CD4-positive, alpha-beta memory T cell (primary cell): ENCODE measurements at places on chromosomes 3 and 15. TPM values are rescaled to one million over a fixed set of nuclear protein-coding genes. Genes with fewer than 3 reads are reported as not detected.

ZNF80 gene
- 1.1 TPM for total RNA-seq

KAT2B gene
- 85.9 TPM for total RNA-seq

TMEM40 gene
- total RNA-seq, result not detected

SUCNR1 gene
- 0.15 TPM for total RNA-seq

VILL gene
- 43.4 TPM for total RNA-seq

MEX3B gene
- 1.6 TPM for total RNA-seq

CCR1 gene
- total RNA-seq, result 2.0 TPM

CIDEC gene
- total RNA-seq, result not detected

GRCh38 chr15:86001200-86001599 is 78.5 kb upstream of the AGBL1 start:
- no peaks in the 10 kb centered on the region for H3K4me1 ChIP-seq
- H3K27ac ChIP-seq, result no peak overlapping the region
- DNase-seq, result no peak
- H3K36me3 ChIP-seq, result no peaks in the 10 kb centered on the region
- no peak overlapping the region for H3K4me3 ChIP-seq

DNA sequence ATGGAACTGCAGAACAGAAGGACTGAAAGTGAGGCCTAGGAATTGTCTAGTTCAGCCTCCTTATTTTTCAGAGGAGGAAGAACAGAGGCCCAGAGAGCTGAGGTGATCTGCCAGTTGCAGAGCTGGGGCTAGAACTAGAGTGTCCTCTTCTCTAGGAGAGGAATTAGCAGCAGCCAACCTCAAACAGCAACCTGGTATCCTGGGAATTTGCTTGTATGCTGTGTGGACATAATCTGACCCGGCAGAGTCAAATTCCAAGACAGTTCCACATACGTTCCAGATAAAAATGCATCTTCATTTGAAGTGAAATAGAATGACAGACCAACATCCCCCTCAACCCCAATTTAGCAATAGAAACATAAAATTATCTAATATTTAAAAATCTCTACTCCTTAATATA is 13.5 kb upstream of the TSC22D2 start:
- no peaks in the 10 kb centered on the region for H3K27me3 ChIP-seq
- no peaks in the 10 kb centered on the region for H3K36me3 ChIP-seq
- H3K27ac ChIP-seq, result no peak overlapping the region
- H3K4me1 ChIP-seq, result no peaks in the 10 kb centered on the region

- no peak for DNase-seq
- H3K27me3 ChIP-seq, result no peaks in the 10 kb centered on the region
- H3K4me3 ChIP-seq, result no peak overlapping the region
- H3K36me3 ChIP-seq, result no peaks in the 10 kb centered on the region
- H3K4me1 ChIP-seq, result no peaks in the 10 kb centered on the region
- H3K27ac ChIP-seq, result no peak overlapping the region
These were observed 189.3 kb downstream of the SV2B start for GRCh38 chr15:91289324-91289723.

DNA sequence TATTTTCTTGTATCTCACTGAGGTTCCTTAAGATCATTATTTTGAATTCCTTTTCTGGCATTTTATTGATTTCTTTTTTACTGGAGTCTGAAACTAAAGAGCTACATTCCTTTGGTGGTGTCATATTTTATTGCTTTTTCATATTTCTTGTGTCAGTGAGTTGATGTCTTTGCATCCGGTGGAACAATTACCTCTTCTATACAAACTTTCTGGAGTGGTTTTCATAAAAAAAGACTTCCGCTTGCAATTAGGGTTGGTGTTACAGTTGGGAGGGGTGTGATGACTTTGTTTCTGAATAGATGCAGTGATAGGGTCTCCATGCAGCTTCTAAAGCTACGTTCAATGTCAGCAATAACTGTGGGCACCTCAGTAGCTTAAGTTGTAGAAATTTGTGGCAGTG is 181.7 kb downstream of the LPP start:
- H3K27me3 ChIP-seq, result no peaks in the 10 kb centered on the region
- H3K36me3 ChIP-seq, result no peaks in the 10 kb centered on the region
- DNase-seq, result no peak
- H3K27ac ChIP-seq, result no peak overlapping the region
- peaks cover 18% of the 10 kb centered on the region for H3K4me1 ChIP-seq

DNA sequence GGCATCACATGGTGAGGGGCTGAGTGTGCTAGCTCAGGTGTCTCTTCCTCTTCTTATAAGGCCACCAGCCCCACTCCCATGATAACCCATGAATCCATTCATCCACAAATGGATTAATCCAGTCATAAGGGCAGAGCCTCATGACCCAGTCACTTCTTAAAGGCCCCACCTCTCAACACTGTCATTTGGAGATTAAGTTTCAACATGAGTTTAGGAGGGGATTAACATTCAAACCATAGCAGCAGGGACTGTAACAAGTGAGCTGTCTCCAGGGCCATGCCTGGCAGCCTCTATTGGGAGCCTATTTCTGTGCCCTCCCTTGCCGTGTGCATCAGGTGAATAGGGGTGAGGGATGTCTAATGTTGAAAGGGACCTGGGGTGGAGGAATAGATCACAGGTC is 77.5 kb downstream of the CHRD start:
- no peak overlapping the region for H3K27ac ChIP-seq
- no peaks in the 10 kb centered on the region for H3K27me3 ChIP-seq
- DNase-seq, result no peak
- H3K4me3 ChIP-seq, result no peak overlapping the region
- no peaks in the 10 kb centered on the region for H3K36me3 ChIP-seq

GRCh38 chr3:62662677-62663076 is 212.5 kb downstream of the CADPS start:
- no peaks in the 10 kb centered on the region for H3K4me1 ChIP-seq
- no peak overlapping the region for H3K27ac ChIP-seq
- DNase-seq, result no peak
- H3K4me3 ChIP-seq, result no peak overlapping the region

GRCh38 chr3:178517665-178518334 is 18.4 kb upstream of the KCNMB2 start:
- H3K27me3 ChIP-seq, result no peaks in the 10 kb centered on the region
- H3K36me3 ChIP-seq, result no peaks in the 10 kb centered on the region
- no peak for DNase-seq
- H3K27ac ChIP-seq, result no peak overlapping the region

- no peak overlapping the region for H3K4me3 ChIP-seq
- DNase-seq, result no peak
- no peaks in the 10 kb centered on the region for H3K27me3 ChIP-seq
- no peaks in the 10 kb centered on the region for H3K36me3 ChIP-seq
These were observed 301.7 kb upstream of the UMPS start for GRCh38 chr3:124428372-124429128.

DNA sequence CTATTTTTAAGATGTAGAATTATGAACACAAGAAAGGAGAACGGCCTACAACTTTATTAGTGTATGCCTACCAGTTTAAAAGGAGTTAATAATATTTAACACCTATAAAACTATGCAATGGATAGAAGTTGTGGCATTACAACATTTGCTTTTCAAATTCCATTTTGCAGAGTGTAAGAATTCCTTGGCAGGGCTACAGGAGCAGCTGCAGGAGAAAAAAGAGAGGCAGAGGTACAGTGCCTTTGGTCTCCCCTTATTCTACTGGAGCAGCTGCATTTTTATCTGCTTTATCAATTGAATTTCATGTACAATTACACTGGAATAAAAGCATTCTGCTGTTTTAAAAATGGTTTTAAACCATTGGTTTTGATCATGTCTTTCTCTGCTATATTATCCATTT is 145.7 kb upstream of the KCNH8 start:
- no peak overlapping the region for H3K27ac ChIP-seq
- no peaks in the 10 kb centered on the region for H3K4me1 ChIP-seq
- no peak overlapping the region for H3K4me3 ChIP-seq
- H3K36me3 ChIP-seq, result no peaks in the 10 kb centered on the region
- no peak for DNase-seq
- no peaks in the 10 kb centered on the region for H3K27me3 ChIP-seq

GRCh38 chr3:48436477-48436787 is 3.5 kb downstream of the CCDC51 start:
- no peak for DNase-seq
- H3K4me3 ChIP-seq, result no peak overlapping the region
- H3K4me1 ChIP-seq, result peaks cover 28% of the 10 kb centered on the region
- no peaks in the 10 kb centered on the region for H3K27me3 ChIP-seq

DNA sequence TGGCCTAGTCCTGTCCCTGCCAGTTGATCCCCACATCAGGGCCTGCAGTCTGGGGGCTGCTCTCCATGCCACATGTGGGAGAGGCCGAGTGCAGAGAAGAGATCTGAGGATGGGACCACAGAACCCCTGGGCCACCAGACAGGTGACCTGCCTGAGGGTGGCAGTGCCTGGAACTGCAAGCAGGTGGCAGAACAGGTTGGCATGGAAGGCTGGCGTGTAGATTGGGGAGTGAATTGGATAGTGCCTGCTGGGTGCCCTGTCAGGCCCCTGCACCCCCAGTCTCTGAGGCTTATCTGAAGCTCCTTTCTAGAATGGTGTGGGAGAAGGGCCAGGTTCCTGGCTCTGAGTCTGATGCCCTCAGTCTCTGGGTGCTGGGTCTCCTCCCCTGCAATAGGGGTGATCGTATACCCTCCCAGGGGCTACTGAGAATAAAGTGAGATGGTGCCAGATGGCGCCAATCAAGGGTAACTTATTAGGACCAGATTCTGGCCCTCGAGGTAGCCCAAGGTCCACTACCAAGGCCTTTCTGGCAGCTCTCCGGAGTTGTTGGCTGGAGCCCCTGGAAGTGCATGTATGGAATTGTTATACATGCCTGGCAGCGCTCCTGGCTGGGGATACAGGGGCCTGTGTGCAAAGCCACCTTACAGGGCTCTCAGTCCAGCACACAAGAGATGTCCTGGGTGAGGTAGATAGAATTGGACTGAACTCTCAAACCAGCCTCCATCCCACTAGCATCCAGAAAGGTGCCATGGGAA is 15.7 kb downstream of the C3orf18 start:
- DNase-seq, result no peak
- no peaks in the 10 kb centered on the region for H3K27me3 ChIP-seq
- no peak overlapping the region for H3K4me3 ChIP-seq

GRCh38 chr15:69012761-69013364 is 1.6 kb upstream of the NOX5 start:
- H3K4me1 ChIP-seq, result no peaks in the 10 kb centered on the region
- no peak overlapping the region for H3K27ac ChIP-seq
- no peaks in the 10 kb centered on the region for H3K36me3 ChIP-seq
- H3K4me3 ChIP-seq, result no peak overlapping the region
- H3K27me3 ChIP-seq, result no peaks in the 10 kb centered on the region

DNA sequence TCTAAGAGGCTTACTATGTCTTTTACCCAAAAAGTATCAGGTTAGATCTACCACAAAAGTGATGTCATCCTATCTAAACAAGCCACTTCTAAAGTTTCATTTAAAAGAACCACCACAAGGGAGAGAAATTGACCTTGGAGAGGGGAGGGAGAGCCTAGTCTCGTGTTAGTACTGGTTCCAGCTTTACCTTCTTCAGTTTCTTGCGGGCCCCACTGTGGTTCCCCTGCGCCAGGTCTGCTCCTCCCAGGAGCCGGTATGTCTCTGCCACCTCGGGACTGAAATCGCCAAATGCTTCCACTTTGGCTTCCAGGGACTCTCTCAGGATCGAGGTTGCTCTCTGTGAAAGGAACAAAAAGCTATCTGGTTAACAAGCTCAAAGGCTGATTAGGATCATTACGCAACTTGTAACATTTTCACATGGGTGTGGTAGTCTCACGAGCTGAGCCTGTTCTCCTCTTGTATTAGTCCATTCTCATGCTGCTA is 51.1 kb downstream of the SYNM start:
- H3K27ac ChIP-seq, result no peak overlapping the region
- no peak for DNase-seq
- H3K36me3 ChIP-seq, result no peaks in the 10 kb centered on the region
- H3K4me1 ChIP-seq, result no peaks in the 10 kb centered on the region
- no peaks in the 10 kb centered on the region for H3K27me3 ChIP-seq

DNA sequence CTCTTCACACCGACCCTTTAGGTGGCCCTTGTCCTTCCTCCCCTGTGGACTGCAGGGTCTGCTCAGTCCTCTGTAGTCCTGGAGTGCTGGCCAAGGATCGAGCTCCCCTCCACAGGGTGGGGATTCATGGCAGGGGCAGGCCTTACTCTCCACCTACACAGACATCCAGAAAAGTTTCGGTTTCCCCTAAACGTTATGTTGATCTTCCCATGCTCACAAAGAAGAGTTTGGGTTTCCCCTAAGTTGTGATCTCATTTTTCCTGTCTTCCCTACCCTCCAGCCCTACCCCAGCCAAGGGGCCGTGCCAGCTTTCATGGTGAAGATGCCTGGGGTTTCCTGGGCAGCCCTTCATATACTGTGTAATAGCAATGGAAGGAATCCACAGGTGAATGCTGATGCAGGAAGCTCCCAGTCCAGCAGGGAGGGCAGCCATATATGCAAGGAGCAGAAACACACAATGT is 10.3 kb downstream of the STOML1 start:
- no peak overlapping the region for H3K4me3 ChIP-seq
- H3K4me1 ChIP-seq, result peaks cover 14% of the 10 kb centered on the region
- H3K27me3 ChIP-seq, result no peaks in the 10 kb centered on the region
- H3K27ac ChIP-seq, result no peak overlapping the region

DNA sequence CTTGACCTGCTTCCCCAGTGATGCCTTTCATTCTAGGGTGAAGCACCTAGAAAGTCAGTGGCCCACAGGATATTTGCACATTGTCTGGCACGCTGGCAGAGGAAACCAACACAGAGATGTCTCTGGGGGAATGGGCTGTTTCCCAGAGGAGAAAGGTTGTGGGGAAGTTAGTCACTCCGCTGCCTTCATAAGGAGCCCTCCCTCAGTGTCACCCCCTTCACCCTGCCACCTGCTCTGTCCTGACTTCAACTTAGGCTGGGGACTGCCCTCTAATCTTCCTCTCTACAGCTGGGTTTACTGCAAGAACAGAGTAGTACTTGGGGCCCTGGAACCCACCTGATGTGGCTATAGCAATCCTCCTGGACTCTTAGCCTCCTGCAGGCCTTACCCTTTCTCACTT is 5.7 kb downstream of the KLHDC8B start:
- H3K36me3 ChIP-seq, result no peaks in the 10 kb centered on the region
- H3K27me3 ChIP-seq, result no peaks in the 10 kb centered on the region
- H3K4me3 ChIP-seq, result no peak overlapping the region
- no peak overlapping the region for H3K27ac ChIP-seq
- DNase-seq, result no peak

- H3K27ac ChIP-seq, result no peak overlapping the region
- H3K27me3 ChIP-seq, result no peaks in the 10 kb centered on the region
- H3K36me3 ChIP-seq, result no peaks in the 10 kb centered on the region
- H3K4me1 ChIP-seq, result no peaks in the 10 kb centered on the region
- no peak overlapping the region for H3K4me3 ChIP-seq
- no peak for DNase-seq
These were observed 62.2 kb upstream of the CTSH start for GRCh38 chr15:79007066-79007465.

DNA sequence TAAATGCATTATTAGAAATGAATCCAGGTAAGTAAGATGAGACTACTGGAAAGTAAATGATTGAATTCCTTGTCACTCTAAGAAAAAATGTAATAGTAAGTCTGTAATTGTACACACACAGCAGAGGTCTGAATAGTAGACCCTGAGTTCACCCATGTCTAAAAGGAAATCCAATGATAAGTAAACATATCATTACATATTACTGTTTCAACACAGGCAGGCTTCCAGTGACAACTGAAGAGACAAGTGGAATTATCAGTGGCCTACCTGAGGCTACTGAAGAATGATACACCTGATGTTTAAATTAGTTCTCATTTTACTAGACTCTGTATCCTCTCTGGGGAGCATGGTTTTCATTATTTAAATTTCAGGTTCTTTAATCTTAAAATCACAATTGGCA is 6.2 kb upstream of the CCNL1 start:
- H3K27me3 ChIP-seq, result no peaks in the 10 kb centered on the region
- H3K36me3 ChIP-seq, result no peaks in the 10 kb centered on the region
- H3K4me1 ChIP-seq, result peaks cover 8% of the 10 kb centered on the region
- H3K4me3 ChIP-seq, result no peak overlapping the region
